ENCODE measurements at places on chromosomes 7 and 10.

DNA sequence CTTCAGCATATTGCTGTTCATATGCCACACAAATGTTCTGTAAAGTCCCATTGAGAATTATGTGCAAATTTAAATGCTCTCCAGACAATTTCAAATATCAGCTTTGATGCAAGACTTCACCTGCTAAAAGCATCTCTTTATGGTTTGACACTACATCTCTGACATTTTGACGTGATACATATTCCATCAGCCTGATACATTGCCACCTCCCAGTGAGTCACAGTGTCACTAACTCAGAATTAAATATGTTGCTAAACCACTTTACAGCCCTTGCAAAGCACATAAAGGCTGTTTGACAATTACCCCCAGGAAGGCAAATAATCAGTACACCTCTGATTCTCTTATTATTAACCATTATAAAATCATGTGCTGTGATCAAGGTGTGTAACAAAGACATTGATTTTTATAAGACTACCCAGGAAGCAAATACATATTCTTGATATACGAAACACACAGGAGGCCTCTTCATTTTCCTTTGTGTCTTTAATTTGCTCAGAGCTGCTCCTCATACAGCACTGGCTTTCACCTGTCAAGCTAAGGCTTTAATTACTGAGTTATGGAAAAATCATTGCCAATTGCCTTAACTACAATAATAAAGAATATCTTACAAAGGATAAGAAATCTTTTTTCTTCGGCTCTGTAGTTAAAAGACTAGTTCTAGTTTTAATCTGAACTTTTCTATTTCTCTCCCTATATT, 547.5 kb upstream of the C7orf33 start:
- no peak for DNase-seq

DNA sequence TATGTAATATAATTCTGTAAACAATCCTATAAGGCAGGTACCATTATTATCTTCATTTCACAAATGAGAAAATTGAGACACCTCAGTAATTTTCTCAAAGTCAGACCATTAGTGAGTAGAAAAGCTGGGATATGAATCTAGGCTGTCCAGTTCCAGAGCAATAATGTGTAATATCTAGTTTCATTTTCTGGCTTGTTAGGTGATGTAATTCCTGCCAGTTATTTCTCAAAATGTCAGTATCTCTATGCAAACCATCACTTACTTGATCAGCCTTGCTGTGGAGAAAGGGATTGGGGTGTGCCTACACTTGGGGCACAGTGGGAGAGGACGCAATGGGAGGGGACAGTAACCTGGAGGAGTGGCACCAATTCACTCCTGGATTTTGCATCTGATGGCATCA, 157.5 kb downstream of the LYZL1 start:
- no peak for DNase-seq

GRCh38 chr10:117345143-117345542, 30.1 kb downstream of the PDZD8 start:
- DNase-seq = no peak

DNA sequence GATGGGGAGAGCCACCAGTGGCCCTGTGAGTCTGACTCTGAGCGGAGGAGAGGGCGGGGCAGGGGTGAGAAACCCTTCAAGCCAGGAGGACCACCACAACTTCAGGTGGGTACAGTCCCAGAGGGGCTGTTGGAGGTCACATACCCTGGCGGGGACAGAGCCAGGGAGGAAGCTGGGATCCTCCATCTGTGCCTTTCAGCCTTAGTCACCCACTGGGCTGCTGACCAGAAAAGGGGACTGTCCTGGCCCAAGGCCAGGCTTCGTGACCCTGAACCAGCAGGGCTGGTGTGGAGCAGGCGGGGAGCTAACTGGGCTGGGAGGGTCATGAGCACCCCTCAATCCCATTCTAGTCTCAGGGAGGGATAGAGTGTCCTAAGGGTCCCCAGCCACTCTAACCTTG, 1.5 kb upstream of the CALHM3 start:
- DNase-seq = no peak

DNA sequence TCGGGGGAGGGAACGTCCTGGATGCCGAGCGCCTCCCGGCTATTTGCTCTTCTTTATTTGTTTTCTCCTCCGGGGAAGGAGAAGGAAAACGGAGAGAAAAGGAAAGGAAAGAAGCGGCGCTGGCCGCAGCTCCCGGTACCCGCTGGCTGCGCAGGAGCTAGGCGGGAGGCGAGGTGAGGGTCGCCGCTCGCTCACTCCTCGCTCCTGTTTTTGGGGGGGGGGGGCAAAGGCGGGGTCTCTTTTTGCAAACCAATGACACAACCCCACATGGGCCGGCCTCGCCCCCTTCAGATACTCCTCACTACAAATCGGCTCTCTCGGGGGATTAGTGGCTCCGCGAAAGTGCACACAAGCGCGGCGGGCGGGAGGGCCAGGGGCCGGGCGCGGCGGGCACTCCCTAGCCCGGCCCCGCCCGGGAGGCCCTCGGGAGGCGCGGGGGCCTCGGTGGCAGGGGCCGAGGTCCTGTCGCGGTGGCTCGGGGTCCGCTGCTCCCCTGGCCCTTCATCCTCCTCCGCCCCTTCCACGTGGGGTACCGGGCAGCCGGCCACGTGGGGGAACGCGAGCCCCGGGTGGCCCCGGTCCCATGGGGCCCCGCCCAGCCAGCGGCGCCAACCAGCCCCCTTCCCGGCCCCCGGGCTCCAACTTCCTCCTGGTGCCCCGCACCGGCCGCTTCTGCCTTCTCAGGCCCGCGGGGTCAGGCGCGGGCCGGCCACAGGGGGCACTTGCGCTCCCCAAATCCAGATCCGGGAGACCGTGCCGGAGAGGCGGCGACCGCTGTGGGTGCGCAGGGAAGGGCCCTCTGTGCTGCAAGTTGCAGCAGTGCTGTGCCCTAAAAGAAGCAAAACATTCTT, 718 bp upstream of the CTBP2 start:
- DNase-seq = peak; percentile 44

DNA sequence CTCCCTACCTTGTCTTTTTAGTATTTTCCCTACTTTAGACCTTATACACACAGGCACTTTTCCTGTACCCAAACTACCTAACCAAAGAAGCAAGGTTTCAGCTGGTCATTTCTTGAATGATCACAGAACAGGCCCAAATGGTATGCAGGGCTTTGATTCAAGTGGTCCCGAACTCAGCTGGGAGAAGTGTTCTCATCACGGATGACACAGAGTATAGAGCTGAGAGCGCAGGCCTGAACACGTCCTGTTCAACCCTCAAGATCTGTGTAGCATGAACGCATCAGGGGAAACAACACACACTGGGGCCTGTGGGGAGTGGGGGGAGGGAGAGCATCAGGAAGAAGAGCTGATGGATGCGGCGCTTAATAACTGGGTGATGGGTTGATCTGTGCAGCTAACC, 318.2 kb downstream of the SFMBT2 start:
- DNase-seq = no peak

- DNase-seq = no peak
Observed at GRCh38 chr10:96673318-96674099, 46.8 kb downstream of the PIK3AP1 start.

DNA sequence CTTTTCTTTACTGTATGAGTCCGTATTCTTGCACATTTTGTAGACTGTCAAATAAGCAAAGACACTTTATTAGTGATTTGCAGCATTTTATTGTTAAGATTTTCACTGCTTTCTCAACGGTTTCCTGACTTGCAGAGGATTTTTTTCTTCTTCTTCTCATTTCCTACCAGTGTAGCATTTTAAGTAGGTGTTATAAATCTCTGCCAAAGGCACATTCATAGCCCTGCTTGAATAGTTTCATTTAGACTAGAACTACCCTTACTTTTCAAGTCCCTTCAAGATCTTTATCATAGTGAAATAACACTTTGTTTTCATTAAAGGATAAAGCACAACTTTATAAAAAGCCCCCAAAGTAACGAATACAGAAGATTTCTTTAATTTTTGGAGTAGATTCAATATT, 271.4 kb downstream of the TSPAN12 start:
- DNase-seq = no peak

- peak; percentile 15 for DNase-seq
Observed at GRCh38 chr10:97922022-97922758, 72.5 kb downstream of the GOLGA7B start.

DNA sequence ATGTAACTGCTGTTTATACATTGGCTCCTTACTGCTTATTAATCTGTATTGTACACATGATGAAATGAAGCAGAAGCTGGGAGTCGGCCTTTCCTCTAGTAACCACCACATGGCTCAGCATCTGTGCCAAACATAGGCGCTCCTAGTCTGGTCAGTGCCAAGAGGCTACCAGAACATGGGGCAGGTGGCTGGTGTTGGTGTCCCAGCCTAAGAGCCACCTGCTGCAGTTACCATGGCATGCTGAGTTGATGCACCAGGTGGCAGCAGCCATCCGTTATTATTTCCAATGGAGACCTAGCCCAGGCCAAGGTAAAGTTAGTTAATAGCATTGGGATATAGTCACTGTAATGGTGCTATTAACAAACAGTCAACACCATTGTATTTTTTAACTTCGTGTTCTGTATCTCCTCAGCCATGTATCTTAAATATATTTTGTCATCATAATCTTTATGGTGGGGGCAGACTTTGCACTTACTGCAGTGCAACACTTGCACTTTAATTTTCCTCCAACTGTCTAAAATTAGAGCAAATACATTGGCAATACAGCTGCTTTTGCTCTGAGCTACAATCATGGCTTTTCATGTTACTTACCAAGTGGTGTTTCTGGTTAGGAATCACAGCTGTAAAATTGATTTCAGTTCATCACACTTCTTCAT, 33.1 kb downstream of the HBP1 start:
- peak; percentile 80 for DNase-seq

DNA sequence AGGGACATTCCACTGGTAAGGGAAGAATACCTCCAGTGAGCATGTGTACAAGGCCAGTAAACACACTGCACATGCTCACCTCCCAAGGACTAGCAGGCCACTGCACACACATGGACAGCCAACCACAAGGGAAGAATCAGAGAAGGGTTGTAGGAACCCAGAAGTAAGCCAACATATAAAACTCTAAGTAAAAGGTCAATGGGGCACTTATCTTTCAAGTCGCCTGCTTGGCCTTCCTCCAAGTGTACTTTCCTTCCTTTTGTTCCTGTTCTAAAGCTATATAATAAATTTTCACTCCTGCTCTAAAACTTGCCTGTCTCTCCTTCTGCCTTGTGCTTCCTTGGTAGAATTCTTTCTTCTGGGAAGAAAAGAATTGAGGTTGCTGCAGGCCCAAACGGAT, 33.0 kb downstream of the ORC5 start:
- DNase-seq = no peak

DNA sequence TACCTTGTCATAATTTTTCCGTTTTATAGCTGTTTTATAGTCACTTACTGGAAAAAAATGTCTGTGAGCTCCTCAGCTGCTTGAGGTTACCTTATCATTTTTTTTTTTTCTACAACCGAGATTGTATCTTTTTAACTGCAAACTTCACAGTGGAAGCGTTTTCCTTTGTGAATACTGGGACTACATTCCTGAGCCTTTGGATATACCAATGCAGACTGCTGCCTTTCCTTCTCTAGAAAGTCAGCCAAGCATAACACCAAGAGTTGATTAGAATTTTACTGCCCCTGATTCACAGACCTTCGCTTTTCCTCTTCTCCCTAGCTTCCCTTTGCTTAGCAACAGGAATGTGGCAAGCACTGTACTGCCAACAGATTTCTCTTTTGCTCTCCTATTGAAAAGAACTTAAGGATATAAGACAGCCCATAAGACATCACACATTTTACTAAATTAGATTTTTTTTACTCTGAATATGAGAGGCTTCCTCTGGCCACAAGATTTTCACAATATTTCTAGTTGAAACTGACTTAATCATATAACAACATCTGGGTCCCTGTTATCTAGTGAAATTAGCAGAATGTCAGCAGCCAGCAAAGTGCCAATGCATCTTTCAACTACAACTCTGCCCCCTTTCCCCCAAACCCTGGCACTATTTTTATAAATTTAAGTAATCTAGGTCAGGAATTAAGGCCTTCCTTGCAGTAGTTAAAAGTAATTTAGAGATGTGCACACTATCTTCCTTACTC, 170.6 kb downstream of the PRKG1 start:
- DNase-seq = no peak

DNA sequence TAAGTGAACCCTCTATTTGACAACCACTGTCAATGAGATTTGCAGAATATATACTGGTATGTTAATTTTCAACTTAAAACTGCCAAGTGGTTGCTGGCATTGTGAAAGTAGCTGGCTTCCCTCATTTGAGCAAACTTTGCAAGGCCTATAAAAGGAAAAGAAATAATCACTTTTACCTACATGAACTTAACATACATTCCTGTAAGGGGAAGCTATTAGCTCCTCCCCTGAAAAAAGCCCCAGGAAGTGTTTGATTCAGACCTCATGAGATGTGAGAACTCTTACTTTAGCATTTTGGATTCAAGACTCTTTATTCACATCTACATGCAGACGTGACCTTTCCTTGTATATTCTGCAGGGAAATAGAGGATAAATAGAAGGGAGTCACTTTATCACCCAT, 175.6 kb downstream of the OTUD1 start:
- DNase-seq = no peak

DNA sequence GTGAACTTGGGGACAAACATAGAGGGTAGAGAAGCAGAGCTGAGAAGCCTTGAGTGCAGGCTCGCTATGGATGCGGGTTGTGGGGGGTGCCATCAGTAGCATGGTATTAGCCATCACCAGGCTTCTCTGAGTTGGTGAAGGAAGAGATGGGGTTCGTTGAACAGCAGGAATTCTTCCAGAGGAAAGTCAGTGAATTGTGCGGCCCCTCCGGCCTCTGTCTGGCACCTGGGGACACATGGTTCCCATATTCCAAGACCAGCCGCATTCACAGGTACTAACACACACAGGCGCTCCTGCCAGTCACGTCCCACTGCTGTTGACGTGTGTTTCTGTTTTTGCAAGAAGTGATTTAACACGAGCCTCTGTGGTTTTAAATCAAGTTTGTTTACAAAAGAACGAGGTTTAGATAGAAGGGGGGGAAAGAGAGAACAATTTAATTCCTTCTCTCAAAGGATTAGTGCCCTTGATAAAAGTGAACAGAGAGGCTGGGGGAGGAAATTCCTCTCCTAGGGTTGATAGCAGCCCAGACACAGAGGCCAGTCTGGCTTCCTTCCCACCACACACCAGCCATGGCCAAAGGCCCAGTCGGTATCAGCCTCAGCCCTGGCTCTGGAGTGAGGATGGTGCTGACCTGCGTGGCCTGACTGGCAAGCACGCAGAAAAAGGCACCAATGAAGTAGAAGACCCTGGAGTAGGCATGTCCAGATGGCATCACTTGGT, 252.6 kb upstream of the IGFBP3 start:
- no peak for DNase-seq

- DNase-seq = no peak
Observed at GRCh38 chr7:26136831-26137230, 15.2 kb upstream of the NFE2L3 start.

DNA sequence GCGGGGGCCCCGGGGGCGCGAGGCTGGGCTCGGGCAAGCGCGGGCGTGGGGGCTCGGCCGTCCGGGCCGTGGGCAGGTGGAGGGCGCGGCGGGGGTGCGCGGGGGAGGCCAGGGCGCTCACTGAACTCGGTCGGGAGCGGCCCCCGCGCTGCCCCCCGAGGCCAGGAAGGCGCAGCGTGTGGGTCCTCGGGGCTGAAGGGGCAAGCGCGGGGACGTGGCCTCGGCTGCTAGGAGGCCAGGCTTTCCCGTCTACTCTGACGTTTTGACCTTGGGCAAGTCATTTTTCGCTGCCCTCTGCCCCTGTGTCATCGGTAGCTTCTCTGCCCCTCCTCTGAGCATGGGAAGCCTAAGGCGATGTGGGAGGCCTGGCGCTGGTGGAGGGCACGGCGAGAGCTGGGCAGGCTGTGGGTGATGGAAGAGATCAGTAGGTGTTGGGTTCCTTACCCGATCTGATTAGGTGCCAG, 441 bp downstream of the FBH1 start:
- DNase-seq = no peak

- DNase-seq = no peak
Observed at GRCh38 chr10:50470798-50471582, 152.8 kb downstream of the SGMS1 start.
